Stimulated activated CD4-positive, alpha-beta T cell treated with anti-CD3 and anti-CD28 coated beads, Interleukin-12 subunit alpha, Interleukin-12 subunit beta, amount 100 ng/mL, for 4 hours (primary cell): ENCODE measurements at places on chromosomes 12 and 14.

GRCh38 chr12:13198876-13199275, 2.4 kb downstream of the EMP1 start:
- DNase-seq: no peak

GRCh38 chr12:116882742-116883141, 1.5 kb upstream of the HRK start:
- no peak for DNase-seq

GRCh38 chr14:90398841-90399540, 2.2 kb downstream of the CALM1 start:
- DNase-seq: no peak

DNA sequence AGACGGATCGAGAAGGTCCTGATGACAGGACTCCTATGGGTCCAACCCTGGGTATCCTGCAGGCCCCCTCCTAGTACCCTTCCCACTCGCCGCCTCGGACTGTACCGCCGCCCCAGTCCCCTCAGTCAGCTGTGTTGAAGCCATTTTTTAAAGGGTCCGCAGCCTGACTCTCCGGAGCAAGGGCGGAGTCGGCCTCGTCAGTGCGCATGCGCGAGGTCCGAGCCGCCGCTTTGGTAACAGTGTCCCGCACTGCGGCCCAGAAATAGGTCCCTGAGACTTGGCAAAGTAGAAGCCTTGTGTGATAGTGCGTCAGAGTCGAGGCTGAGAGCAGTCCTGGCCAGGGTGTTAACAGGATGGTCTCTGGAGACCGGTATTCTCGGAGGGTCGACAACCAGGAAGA, 769.0 kb upstream of the ALG10B start:
- DNase-seq: no peak

- DNase-seq: no peak
These were observed 63.5 kb downstream of the CLMN start for GRCh38 chr14:95256002-95256775.

GRCh38 chr12:40033242-40033630, 72.6 kb downstream of the SLC2A13 start:
- no peak for DNase-seq

GRCh38 chr12:46124132-46124847, 133.9 kb upstream of the SCAF11 start:
- DNase-seq: no peak

GRCh38 chr12:100904270-100904669, 109.7 kb downstream of the ANO4 start:
- DNase-seq: no peak

- no peak for DNase-seq
These were observed 75.5 kb upstream of the DCD start for GRCh38 chr12:54723379-54724256.

DNA sequence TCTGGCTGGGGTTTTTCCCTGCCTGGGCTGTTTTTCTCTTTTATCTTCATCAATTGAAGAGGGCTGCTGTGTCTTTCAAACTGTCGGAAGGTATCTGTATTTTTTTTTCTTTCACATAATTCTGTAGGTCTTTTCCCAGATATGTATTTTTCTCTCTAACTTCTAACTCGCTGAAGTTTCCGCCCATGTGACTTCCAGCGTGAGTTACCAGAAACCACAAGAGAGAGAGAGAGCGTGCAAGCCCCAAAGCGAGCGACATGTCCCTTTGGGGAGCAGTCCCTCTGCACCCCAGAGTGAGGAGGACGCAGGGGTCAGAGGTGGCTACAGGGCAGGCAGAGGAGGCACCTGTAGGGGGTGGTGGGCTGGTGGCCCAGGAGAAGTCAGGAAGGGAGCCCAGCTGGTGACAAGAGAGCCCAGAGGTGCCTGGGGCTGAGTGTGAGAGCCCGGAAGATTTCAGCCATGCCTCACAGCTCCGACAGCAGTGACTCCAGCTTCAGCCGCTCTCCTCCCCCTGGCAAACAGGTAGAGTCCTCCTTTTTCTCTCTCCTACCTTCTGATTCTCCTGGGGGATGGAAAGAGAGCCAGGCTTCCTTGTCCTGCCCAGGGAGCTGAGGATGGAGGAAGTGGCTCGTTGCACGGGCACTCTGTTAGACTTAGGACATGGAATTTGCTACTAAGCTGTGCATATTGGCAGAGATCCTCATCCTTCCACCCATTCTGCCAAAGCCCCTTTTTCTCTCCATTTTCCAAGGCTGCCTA, at the start of gene BATF:
BATF (plus strand) TSS at position 246 of the 759 bp plus-strand sequence; CDS start at position 460, 214 bp downstream.
- peak; percentile 68 for DNase-seq

GRCh38 chr14:81447021-81447764, 47.1 kb upstream of the STON2 start:
- DNase-seq: no peak

GRCh38 chr14:92199763-92200162, 78.0 kb downstream of the CPSF2 start:
- DNase-seq: no peak

DNA sequence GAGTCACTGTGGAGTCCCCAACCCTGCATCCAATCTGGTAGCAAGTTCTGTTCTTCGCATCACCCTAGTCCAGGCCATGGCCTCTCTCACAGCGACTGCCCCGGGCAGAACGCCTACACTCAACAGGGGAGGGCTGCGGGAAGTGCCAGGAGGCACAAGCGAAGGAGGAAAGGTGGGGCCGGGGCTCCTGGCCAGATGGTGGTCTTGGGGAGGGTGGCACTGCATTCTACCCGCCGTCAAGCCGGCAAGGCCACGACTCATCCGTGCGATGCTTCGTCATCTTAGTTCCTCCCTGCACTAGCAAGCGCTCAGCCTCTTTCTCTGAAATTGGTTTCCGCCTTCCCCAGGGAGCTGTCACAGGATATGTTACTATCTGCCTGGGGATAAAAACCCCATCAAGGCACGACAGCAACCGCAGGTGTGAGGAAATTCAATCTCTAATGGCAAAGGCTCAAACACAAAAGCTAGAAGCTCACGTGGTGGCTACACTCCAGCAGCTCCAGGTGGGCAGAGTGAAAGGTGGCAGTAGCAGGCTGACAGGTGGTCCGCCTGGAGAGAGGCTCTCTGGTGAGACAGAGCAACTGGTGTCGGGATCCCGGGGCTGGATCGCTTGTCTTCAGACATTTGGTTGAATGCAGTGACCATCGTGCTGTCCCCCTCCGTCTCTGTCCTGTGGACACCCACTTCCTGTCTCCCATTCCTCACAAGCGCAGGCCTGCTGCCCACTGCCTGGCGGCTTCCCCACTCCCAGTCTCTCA, 34.1 kb downstream of the ACADS start:
- DNase-seq: no peak

DNA sequence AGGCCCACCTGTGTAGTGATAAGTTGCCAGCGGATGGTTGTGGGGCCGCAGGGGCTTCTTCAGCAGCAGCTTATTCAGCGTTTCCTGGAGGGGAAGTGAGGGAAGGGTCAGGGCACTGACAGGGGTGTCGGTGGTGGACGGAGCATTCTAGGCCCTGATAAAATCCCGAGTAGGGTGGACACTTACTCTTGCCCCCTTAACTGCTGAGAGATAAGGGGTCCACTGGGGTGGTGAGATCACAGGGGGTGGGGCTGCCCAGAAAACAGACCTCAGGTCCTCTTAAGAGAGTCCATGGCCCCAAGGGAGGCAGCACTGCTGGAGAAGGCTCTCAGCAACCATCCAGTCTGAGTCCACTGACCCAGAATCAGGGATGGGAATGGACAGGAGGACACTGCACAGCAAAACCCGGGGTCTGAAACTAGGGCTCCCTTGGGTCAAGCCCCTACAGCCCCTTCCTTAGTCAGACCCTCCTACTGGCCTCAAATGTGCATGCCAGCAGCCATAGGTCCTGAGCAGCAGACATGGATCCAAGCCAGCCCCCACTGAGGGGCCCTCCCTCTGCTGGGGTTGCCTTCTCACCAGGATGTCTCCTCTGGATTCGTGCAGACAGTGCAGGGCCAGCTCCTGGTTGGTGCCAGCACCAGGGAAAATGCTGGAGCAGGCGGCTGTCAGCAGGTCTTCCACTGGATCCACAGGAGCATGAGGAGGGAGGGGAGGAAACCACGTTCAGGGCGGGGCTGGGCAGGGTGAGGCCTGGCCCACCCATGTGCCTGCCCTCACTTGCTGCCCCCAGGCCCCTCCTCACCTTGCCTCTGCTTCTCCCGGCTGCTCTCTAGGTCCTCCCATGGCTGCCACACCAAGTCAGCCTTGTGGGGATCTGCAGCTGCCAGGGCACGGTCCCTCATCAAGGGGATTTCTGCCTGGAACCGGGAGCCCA, 12.1 kb upstream of the PNMA1 start:
- DNase-seq: no peak

- no peak for DNase-seq
These were observed 117.2 kb upstream of the FZD10 start for GRCh38 chr12:130044991-130045621.

DNA sequence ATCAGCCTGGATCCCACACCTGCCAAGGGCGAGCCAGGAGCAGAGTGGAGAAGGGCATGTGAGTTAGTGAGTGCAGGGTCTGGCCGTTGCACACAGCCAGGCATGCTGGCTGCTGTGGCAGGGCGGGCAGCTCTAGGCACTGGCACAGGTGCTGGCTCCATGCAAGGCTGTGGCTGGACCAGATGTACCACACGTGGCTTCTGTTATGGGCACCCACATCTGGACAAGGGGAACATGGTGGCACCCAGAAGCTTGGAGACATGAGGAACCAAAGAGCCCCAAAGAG, 20.1 kb downstream of the SERPINA3 start:
- no peak for DNase-seq

- no peak for DNase-seq
These were observed 67.0 kb upstream of the SAV1 start for GRCh38 chr14:50734950-50735695.

- no peak for DNase-seq
These were observed 194.0 kb downstream of the DPF3 start for GRCh38 chr14:72699852-72700257.

GRCh38 chr14:68247274-68247673, 427.7 kb downstream of the RAD51B start:
- no peak for DNase-seq

GRCh38 chr14:102662636-102663430, 70.4 kb downstream of the RCOR1 start:
- no peak for DNase-seq

- no peak for DNase-seq
These were observed 51.3 kb upstream of the AMIGO2 start for GRCh38 chr12:47131011-47131410.

DNA sequence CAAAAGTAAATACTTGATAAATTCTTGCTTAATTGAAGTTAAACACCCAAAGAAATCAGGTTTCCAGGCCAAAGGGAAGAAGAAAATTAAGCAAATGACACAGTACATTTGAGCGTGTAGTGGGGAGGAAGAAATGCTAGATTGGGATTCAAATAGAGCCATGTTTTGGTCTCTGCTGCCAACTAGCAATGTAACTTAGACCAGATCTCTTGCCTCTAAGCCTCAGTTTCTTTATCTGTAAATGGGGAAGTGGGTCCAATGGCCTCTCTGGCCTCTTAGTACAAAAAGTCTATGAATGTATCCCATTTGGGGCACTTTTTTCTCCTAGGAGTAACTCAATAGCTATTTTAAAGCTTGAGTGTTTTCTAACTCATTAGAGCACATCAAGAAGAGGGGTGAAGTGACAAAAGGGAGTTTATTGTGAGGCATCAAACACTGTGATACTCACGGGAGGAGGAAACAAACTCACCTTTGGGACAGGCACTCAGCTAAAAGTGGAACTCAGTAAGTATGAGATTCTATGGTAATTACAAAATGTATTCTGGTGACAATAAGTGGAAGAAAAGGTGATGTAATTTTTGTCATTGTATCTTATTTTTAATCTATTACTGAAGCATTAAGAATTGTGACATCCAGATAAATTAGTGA, 55.8 kb downstream of the DAD1 start:
- DNase-seq: no peak

GRCh38 chr14:97113339-97113738, 316.2 kb downstream of the VRK1 start:
- no peak for DNase-seq

DNA sequence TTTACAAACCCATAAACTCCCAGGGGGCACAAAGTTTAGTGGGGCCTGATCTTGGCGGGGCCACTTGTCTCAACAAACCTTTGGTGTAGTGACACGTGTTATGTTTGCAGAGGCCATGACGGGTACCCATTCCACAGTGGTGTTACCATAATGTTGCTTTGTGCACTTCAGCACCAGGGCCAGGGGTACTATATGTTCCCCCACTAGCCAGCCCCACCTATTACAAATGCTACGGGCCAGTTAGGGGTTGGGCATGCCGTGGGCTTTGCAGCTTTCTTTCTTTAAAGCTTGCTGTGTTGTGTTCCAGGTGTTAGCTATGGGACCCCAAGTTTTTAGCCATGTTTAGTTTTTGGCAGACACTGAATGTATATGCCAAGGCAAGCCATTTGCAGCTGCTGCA, 30.8 kb upstream of the G2E3 start:
- no peak for DNase-seq

DNA sequence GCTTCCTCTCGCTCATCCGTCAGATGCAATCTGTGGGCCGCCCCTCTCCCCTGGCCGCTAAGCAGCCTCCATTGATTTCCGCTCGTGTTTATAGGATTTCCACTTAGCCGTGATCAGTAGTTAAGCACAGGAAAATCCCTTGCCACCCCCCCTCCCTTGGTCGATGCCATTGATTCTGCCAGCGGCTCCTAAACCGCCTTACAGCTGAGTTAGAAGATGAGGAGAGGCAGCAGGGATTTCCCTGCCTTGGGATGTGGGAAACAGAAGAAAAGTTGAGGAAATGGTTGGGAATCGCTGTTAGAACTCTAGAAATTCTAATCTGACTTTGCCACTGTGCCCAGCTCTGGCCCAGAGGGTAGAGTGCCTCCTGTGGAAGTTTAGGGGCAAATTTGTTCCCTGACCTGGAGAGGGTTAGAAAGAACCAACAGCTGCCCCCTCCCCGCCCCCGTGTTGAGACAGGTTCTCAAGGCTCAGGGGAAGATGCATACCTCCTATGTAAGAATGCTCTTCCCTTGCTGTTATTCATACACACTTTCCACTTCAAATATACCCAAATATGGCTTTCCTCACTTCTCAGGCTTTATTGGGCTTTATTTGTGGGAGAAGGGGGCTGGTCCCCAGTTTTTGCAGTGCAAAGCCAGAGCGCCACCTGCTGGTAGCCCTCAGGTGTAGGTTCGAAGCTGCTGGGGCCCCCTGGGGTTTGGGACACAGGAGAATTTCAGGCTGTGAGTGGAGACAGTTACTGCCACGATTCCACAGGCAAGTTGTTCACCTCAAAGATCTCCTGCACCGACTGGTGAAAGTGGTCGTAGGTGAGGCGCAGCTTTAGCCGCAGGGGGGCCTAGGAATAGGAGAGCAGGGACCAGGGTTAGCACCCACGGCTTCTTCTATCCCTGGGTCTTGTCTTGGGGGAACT, 3.2 kb downstream of the THTPA start:
- peak; percentile 61 for DNase-seq

GRCh38 chr14:36870776-36871175, 209.1 kb downstream of the PAX9 start:
- no peak for DNase-seq

GRCh38 chr12:51270067-51270950, at the start of gene SMAGP:
SMAGP (minus strand) TSS chr12:51270415; CDS start chr12:51269278, 1,137 bp downstream.
- peak; percentile 31 for DNase-seq

GRCh38 chr12:115451151-115451779, 767.3 kb upstream of the TBX3 start:
- DNase-seq: no peak

DNA sequence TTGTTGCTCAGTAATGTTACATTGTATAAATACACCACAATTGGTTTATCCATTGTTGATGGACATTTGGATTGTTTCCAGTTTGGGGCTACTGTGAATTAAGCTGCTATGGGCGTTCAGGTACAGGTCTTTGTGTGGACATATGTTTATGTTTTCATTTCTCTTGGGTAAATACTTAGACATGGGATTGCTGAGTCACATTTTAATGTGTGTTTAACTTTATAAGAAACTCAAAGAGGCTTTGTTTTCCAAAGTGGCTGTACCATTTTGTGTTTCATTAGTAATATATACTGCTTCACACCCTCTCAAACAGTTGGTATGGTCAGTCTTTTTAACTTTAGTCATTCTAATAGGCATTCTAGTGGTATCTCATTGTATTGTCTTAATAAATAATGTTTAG, 225.0 kb downstream of the SPTSSA start:
- no peak for DNase-seq
